Ascending aorta (tissue), 2 donors: ENCODE measurements at places on chromosomes 5 and 9. TPM values are rescaled to one million over a fixed set of nuclear protein-coding genes. Genes with fewer than 3 reads are reported as not detected.

MCC gene
- 67.9 TPM for total RNA-seq

PCDH12 gene
- 7.2 TPM for total RNA-seq

TUSC1 gene
- total RNA-seq: 45.7 TPM

PPP3R2 gene
- total RNA-seq: not detected

PPP1R26 gene
- 25.5 TPM for total RNA-seq

PAIP1 gene
- 93.6 TPM for total RNA-seq

HAPLN1 gene
- 2.0 TPM for total RNA-seq

MRPL22 gene
- 7.8 TPM for total RNA-seq

HAND1 gene
- not detected for total RNA-seq

DDX31 gene
- 20.4 TPM for total RNA-seq

PRSS3 gene
- not detected for total RNA-seq

CER1 gene
- not detected for total RNA-seq

CBY3 gene
- total RNA-seq: not detected

ACSL6 gene
- 7.6 TPM for total RNA-seq
